ENCODE measurements at places on chromosomes 6 and 20. TPM values are rescaled to one million over a fixed set of nuclear protein-coding genes. Genes with fewer than 3 reads are reported as not detected.

The DOK5 gene
- total RNA-seq, result 8.8 TPM

DNA sequence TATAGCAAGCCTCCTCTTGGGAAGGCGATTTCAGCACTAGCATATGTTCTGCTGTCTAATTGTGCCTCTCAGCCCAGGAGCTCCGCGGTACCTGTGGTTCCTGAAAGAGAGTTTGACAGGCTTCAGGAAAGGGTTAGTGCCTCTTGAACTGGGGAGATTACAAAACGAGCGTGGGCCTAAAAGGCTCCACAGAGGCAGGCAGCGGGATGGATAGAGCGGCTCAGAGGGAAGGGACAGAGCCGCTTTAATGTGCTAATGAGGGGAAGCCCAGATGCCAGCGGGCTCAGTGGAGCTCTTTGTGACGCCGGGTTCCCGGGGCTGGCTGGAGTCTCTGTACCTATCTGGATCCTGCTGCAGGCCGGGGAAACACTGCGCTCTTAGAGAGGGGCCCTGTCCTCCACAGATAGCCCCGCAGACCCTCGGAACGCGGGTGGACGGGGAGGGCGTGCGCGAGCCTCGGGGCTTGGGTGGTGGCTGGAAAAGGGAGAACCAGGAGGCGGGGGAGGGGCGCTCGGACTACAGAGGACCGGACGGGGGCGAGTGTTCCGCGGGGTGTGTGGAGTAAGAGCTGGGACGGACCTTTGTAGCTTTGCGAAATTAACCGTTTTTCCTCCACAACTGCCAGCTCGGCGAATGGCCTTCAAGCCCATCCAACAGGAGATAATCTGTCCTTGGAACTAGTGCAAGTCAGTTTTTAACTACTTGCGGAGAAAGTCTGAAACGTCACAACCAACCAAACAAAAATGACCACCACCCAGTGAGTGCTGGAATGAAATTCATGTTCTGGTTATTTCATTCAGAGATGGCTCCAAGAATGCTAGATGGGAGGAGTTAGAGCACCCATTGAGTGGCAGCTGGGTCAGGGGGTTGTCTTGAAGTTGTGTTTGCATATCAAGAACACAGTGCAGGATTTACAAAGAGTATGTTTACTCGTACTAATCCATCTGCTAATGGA is 13.0 kb downstream of the SLC35F1 start:
- no peak for DNase-seq

DNA sequence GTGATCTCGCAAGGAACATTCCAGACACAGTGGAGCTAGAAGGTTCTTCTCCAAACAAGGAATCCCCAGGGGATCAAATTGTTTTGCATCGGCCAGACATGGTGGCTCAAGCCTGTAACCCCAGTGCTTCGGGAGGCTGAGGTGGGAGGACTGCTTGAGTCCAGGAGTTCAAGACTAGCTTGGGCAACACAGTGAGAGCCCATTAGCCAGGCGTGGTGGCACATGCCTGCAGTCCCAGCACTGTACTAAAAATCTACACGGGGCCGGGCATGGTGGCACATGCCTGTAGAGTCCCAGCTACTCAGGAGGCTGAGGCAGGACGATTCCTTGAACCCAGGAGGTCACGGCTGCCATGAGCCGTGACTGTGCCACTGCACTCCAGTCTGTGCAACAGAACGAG is 15.3 kb downstream of the GMEB2 start:
- no peak for DNase-seq

DNA sequence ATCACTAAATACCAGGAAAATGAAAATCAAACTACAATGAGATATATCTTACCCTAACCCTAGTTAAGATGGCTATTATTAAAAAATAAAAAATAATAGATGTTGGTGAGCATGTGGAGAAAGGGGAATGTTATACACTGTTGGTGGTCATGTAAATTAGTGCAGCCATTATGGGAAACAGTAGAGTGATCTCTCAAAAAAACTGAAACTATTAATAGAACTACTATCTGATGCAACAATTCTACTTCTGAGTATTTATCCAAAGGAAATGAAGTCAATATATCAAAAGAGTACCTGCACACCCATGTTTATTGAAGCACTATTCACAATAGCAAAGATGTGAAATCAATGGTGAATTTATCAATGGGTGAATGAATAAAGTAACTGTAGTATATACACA is 48.6 kb downstream of the HLA-A start:
- DNase-seq, result no peak

DNA sequence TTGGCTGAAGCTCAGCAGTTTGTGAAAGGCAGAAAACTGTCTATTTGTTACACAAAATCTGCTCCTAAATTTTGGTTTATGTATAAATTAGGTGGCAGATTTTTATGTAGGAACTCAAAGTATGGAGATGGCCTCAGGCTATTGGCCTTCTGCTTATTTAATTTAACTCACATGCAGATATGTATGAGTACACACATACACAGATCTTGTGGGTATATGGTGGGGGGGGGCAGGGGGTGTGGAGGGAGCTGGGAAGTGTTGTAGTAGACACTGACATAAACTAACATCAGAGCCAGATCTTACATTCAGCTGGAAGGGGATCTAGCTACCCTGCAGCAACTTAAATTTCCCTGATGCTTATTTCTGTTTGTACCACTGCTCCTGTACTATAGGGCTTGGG is 170.8 kb downstream of the EPM2A start:
- no peak for DNase-seq

GRCh38 chr20:24118034-24118433 is 129.5 kb upstream of the GGTLC1 start:
- no peak for DNase-seq

The CEP162 gene
- total RNA-seq, result 3.7 TPM

The F13A1 gene
- 29.3 TPM for total RNA-seq

The TRIM15 gene
- 0.12 TPM for total RNA-seq

DNA sequence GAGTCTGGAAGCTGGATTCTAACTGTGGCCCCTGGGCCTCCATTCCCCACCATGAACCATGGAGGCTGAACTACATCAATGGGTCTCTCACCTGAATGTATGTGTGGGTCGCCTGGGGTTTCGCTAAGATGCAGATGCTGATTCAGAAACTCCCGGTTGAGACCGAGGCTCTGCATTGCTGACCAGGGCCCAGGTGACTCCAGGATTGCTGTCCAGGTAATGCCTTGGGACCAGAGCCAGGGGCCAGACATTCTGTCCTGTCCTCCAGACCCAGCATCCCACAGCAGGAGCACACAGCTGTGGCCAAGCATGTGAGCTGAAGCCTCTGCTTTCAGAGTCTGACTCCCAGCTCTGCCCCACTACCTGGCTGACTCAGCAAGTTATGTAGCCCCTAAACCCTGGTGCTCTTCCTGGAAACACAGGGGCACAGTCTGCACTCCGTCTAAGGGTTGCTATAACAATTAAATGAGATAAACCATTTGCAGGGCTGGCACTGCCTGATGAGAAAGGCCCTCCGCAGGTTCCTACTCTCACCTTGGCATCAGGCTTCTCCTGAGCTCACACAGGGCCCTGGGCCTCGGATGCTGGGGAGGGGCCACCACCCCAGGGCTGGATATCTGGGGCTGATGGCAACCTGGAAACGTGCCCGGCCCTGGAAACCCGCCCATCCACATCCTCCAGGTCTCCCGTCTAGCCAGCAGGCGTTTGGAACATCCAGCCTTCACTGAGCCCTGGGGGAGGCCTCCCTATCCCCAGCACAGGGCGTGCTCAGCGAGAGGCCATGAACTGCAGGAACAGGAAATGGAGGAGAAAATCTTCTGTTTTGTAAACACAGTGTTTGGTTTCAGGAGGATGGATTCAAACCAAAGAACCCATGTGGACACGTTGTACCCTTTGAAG is 175.7 kb downstream of the DLL1 start:
- DNase-seq, result peak; percentile 9

GRCh38 chr20:13809855-13810254 is 25.0 kb downstream of the NDUFAF5 start:
- no peak for DNase-seq

Data from gastrocnemius medialis (tissue), 4 donors.